Left lung (tissue), 14 donors: ENCODE measurements at places on chromosomes 7 and 10. TPM values are rescaled to one million over a fixed set of nuclear protein-coding genes. Genes with fewer than 3 reads are reported as not detected.
A peak's percentile ranks its signal among the peaks of the same experiment; 100 is the strongest.

DNA sequence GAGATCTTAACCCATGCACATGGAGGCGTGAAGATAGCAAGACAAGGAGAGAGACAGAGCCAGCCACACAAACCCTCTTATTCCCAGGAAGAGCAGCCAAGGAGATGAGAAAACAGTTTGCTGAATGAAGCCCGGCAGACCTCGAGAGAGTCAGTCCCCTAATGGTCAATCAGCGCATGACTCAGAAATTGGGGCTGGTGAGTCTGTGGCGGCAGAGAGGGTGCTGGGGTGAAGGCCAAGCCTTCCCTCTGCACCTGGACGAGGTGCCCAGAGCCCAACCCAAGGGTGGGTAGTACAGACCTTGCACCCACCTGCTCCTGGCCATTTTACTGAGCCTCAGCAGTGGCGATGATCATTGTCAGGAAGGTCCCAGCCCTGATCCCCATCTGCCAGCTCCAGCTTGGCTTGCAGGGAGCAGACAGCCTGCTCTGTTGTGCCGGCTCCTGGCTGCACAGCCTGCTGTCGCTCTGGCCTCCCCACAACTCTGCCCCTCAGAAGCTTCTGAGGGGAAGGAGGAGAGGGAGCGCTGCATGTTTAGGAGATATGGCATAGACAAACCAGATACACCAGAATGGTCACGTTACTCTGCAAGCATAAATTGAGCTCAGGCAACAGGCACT, 256.6 kb downstream of the RPS24 start:
- DNase-seq = no peak

Gene UCMA
- not detected for total RNA-seq

DNA sequence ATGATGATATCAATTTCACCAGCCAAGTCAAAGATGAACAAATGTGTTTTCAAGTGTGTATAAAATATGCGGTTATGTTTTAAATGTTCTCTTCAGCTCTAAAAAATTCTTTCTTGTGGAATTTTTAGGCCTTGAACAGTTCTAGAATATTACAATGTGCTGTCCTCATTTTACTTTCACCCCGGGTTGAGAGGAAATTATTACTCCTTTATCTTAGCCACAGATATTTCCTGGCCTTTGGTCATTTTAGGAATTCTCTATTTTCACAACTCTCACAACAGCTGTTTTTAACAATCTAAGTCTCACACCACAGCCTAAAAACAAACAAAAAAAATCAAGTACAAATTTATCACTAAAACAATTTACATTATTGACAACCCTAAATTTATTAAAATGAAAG, 112.2 kb upstream of the HGF start:
- no peak for DNase-seq

GRCh38 chr7:5143106-5143505, 46.9 kb upstream of the WIPI2 start:
- DNase-seq = no peak

DNA sequence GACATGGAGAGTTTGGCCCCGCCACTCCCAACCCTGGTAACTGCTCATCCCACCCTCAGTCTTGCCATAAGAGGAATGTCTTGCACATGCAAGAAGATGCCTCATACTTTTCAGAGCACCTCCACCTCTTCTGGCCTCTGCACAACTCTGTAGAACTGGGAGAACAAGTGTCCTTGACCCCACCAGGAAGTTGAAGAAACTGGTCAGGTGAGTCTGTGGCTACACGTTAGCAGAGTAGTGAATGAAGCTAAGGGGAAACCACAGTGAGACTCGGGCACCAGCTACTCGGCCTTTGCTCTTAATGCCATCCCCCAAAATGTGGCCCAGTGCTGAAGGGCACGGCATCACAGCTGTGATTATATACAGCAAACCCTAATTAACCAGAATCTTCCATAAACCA, 110.1 kb downstream of the ARID5B start:
- no peak for DNase-seq

Gene NKX2-3
- not detected for total RNA-seq

Gene HMX2
- not detected for total RNA-seq

- no peak for DNase-seq
Observed at GRCh38 chr7:30566596-30566995, 28.1 kb upstream of the GARS1 start.

Gene PLAC9
- total RNA-seq = 35.0 TPM

Gene RAMP3
- total RNA-seq = 89.9 TPM

Gene ZNF488
- 0.73 TPM for total RNA-seq

GRCh38 chr7:42479816-42480633, 243.0 kb upstream of the GLI3 start:
- no peak for DNase-seq

DNA sequence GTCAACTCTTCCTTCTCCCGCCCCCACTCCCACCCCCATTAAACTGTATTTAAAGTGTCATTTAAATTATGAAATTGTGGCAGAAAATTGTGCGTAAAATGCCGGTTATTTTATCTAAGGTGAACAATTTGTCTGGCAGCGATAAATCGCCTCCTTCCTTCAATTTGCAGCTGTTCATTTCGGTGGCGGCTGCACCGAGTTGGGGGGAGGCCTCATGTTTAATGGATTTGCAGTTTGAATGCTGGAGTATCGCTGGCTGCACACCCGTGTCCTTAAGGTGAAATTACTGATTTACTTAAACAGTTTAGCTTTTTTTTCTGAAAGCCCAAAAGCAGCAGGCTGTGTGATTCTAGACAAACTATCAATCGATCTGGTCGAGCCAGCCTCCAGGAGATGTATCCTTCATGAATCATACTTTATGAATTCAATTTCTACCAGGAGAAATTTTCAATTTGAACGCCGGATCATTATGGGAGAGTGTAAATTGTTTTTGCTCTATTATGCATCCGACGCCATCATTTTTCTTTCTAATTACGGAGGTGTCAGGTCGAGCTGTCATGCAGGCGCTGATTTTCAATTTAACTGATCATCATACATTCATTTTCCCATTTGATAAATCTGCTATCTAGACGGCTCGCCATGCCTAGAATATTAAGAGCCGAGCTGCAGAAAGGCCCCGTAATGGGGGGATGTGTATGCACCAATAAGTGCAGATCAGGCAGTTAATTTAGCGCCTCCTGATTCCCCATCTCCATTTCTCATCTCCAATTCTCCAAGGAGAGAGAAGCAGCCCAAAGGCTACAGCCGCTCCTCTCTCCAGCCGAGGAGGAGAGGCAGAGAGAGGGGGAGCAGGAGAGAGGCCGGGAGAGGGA, 6.5 kb downstream of the UNCX start:
- no peak for DNase-seq

- DNase-seq = no peak
Observed at GRCh38 chr7:100789055-100789454, 38.3 kb downstream of the EPHB4 start.

DNA sequence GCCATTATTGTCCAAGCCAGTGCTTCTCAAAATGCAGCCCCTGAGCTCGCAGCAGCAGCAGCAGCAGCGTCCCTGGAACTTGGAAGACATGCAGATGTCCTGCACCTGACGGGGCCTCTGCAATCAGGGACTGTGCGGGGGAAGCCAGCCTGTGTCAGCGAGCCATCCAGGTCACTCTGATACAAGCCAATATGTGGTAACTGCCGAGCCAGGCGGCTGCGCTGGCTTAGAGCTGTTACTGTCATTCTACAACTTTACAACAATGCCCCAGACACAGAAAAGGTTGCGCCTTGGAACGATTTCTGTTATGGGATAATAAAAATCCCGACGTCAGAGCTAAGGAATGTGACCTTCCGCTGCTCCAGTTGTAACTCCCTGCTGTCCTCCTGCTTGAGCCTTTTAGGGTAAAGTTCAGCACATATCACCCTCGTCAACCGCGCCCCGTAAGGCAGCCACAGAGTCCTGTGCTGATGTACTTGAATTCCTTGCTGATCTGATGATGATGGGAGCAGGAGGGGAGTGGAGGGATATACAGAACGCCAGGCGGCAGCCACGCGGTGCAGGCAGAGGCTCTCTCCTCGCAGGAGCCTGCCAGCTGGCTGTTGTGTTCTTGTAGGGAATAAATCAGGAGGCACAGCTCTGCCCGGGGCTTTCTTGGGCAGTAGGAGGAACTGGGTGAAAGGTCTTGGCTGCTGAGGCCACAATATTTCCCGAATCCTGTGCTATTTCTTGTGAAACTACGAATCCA, 20.0 kb upstream of the CRYGN start:
- DNase-seq = no peak

Gene TYW1B
- 2.4 TPM for total RNA-seq

DNA sequence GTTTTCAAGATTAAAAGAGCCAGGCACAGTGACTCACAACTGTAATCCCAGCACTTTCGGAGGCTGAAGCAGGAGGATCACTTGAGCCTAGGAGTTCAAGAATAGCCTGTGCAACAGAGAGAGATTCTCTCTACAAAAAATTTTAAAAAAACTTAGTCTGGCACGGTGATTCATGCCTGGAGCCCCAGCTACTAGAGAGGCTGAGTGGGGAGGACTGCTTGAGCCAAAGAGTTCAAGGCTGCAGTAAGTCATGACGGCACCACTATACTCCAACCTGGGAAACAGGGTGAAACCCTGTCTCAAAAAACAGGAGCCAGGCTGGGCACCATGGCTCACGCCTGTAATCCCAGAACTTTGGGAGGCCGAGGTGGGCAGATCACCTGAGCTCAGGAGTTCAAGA, 86.6 kb upstream of the KCTD7 start:
- DNase-seq = no peak

GRCh38 chr7:100720279-100720670, at the start of gene EPO:
TSS of gene EPO (plus strand) at chr7:100720468. CDS start at chr7:100720981, 513 bp downstream.
- no peak for DNase-seq

DNA sequence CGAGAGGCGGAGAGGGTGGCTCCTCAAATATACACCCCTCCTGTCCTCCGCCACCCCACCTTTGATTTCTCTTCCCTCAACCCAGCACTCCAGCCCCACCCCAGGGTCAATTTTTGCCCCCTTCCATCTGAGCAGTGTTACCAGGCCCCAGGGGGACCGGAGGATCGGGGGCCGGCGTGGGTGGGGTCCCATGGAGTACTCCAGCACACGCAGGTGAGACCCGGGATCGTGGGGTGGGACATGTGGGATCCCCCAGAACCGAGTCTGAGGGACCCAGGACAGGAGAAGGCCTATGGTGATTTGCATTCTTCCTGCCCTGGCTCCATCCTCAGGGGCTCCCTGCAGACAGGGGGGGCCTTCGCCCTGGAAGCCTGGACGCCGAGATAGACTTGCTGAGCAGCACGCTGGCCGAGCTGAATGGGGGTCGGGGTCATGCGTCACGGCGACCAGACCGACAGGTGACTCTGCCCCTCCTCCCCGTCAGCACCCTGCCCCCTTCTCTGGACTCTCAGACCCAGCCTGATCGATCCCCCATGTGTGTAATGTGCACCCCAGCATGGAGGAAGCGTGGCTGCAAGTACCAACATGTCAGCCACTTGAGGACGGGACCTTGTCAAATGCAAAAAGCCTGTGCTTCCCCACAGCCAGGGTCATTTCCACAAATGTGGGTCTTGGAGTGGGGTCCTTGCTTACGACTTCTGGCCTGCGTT, 744 bp downstream of the TRIP6 start:
- no peak for DNase-seq

Gene GHRHR
- not detected for total RNA-seq

GRCh38 chr7:74097937-74098614, 14.5 kb downstream of the LIMK1 start:
- peak; percentile 65 for DNase-seq

Gene HGF
- total RNA-seq = 42.0 TPM

- no peak for DNase-seq
Observed at GRCh38 chr10:122974023-122974422, 6.2 kb upstream of the PSTK start.

- DNase-seq = no peak
Observed at GRCh38 chr10:129102906-129103693, 363.9 kb upstream of the MGMT start.

- no peak for DNase-seq
Observed at GRCh38 chr10:84172467-84173356, 889 bp upstream of the GPR15LG start.

DNA sequence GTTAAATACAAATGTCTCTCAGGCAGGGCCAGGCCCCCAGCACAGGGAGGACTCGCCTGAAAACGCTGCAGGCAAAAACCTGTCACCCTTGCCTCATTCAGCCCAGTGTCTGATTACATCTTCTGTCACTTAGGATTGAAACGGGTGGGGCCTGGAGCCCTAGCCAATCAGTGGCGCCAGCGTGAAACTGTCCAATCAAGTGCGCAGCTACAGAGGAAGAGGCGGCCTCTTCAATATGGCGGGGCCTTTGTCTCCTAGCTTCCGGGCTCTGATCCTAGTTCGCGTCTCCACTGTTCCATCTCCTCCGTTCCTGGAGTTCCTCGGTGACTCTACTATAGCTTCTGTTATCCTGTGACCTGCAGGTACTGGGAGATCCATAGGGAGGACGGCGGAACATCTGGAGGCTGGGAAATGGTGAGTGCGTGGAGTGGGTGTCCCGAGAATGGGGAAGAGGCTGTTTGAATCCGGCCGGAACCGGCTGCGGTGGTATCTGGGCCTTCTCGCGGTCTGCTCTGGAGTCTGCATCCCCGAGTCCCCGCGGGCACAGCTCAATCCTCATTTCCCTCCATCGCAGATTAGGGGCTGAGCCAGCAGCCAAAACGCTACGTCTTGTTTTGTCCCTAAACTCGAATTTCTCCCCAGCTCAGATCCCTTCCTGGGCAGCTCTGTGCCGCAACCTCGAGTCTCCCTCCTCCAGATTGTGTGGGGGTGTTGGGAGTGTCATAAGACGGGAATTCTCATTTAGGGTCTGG, at the start of gene ZNF736:
TSS of gene ZNF736 (plus strand) at position 222 of the 752 bp plus-strand sequence. CDS start at position 412, 190 bp downstream.
- peak; percentile 89 for DNase-seq

Gene SPDYE16
- not detected for total RNA-seq

Gene AKR1C8
- not detected for total RNA-seq

Gene TMEM229A
- 0.17 TPM for total RNA-seq

- DNase-seq = no peak
Observed at GRCh38 chr7:107002529-107002998, 41.9 kb upstream of the PRKAR2B start.

Gene DNAJC30
- total RNA-seq = 10.4 TPM

Gene ECHDC3
- 32.6 TPM for total RNA-seq

Gene BICC1
- 15.4 TPM for total RNA-seq

DNA sequence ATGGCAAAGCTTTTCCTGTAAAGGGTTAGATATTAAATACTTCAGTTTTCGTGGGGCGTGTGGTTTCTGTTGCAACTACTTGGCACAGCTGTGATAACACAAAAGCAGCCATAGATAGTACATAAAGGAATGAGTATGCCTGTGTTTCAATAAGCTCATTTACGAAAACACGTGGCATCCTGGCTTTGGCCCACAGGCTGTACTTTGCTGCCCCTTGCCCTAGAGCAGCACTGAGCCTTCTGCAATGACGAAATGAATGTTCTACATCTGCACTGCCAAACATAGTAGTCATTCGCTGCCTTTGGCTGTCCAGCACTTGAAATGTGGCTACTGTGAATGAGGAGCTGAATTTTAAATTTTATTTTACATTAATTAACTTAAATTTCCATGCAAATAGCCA, 376.2 kb upstream of the TPK1 start:
- no peak for DNase-seq

Gene FAM24B
- 4.0 TPM for total RNA-seq

Gene TMEM225B
- 0.93 TPM for total RNA-seq

Gene NPTX2
- 1.3 TPM for total RNA-seq

- DNase-seq = no peak
Observed at GRCh38 chr10:32327364-32327691, 19.6 kb downstream of the EPC1 start.

- DNase-seq = no peak
Observed at GRCh38 chr7:149102666-149103065, 12.1 kb upstream of the ZNF786 start.

Gene THSD7A
- total RNA-seq = 3.7 TPM

GRCh38 chr10:71268247-71268691, 50.8 kb upstream of the SLC29A3 start:
- DNase-seq = no peak
